ENCODE measurements at places on chromosomes 7 and 10. TPM values are rescaled to one million over a fixed set of nuclear protein-coding genes. Genes with fewer than 3 reads are reported as not detected.
A peak's percentile ranks its signal among the peaks of the same experiment; 100 is the strongest.

Gene TMEM225B
- total RNA-seq, result not detected

Gene PNLIPRP3
- not detected for total RNA-seq

Gene ZNF32
- 32.1 TPM for total RNA-seq

Gene CYP3A5
- not detected for total RNA-seq

Gene DGKI
- 21.1 TPM for total RNA-seq

Gene GRID1
- not detected for total RNA-seq

Gene CDK14
- 21.2 TPM for total RNA-seq

Gene CHCHD1
- 23.1 TPM for total RNA-seq

Gene ZNF488
- total RNA-seq, result not detected

Gene GPR85
- total RNA-seq, result 7.2 TPM

Gene TMEM26
- total RNA-seq, result not detected

Gene GFRA1
- 5.0 TPM for total RNA-seq

GRCh38 chr10:99593312-99593711, 26.9 kb downstream of the SLC25A28 start:
- DNase-seq, result no peak

- no peak for DNase-seq
These were observed 36.8 kb downstream of the PPIF start for GRCh38 chr10:79383974-79384606.

- no peak for DNase-seq
These were observed 92.1 kb upstream of the DNAJB6 start for GRCh38 chr7:157244516-157245294.

DNA sequence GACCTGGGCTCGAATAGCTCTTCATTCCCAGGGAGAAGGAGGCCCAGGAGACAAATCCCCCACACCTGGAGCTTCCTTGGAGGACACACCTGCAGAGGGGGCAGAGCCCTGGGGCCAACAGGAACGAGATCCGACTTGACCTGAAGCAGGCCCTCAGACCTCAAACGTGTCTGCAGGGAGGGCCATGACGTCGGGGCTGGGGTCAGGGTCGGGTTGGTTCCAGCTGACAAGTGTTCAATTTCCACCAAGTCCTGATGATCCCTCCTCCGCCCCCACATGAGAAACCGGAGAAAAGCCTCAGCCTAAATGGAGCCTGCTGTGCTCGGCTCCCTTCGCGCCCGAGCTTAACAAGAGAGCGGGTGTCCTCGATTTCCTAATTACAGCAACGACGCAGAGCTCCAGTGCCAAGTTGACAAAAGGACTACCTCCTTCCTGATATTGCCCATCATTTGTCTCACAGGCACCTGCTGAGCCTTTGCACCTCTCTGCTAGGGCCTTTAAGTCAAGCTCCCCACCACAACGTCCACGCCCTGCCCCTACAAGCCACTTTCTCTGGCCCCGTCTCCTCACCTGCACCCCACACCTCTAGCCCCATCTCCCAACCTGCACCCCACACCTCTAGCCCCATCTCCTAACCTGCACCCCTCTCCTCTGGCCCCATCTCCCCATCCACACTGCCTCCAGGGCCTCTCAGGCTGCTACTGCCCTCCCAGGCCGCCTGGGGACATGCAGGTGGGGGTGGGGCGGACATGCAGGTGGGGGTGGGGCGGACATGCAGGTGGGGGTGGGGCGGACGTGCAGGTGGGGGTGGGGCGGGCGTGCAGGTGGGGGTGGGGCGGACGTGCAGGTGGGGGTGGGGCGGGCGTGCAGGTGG, 519.4 kb downstream of the GLRX3 start:
- DNase-seq, result no peak

DNA sequence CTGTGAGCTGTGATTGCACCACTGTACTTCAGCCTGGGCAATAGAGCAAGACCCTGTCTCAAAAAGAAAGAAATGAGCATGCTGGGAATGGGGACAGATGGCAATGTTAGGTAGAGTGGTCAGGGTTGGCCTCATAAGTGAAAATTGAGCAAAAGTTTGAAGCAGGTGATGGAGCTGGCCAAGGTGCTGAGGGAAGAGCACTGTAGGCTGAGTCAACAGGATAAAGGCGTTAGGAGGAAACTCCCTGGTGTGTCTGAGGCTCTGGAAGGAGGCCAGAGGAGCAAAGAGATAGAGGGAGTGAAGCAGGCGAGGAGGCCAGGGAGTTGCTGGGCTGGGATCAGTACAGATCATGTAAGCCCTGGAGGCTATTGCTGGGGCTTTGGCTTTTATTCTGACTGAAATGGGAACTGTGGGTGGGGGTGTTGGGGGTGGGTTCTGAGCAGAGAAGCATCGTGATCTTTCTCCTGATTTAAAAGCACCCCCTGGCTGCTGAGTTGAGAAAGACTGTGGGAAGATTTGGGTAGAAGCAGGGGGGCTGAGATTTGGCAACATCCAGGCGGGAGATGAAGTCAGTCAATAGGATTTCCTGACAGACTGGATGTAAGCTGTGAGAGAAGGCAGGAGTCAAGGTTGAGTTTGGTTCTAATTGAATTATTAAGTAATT, 52.5 kb upstream of the VKORC1L1 start:
- no peak for DNase-seq

- DNase-seq, result no peak
These were observed 238.2 kb downstream of the CELF2 start for GRCh38 chr10:11255796-11256444.

DNA sequence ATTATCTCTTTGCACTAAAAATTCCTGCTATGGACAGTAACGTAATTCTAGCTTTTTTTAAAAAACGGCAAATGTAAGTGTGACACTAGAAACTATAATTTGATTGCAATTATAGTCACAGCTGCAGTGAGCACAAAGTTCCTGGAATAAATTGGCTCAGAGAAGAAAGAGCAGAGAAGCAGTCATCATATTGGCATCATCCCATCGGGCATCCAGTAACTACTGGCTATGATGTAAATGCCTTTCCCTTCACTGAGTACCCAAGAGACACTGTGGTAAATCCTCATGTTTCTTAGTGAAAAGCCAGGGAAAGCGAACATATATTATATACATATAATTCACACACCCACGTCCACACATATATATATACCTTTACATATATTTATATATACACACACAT, 43.6 kb downstream of the PIP4K2A start:
- peak; percentile 87 for DNase-seq

DNA sequence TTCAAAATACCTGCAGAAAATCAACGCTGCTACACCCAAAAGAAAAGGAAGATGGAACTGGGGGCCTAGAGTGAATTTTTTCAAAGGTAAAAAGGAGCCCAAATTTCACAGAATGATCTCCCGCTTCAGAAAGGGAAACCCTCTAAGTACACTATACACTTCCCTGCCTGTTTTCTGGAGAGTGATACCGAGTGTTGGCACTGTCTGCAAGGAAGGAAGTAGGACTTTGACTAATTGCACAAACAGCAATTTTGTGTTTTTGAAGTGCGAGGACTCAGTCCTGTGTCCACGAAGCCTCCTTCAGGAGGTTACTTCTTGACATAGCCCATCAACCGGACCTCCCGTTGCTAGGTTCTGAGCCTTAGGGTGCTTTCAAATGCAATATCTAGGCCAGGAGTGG, 106.3 kb downstream of the KIAA1217 start:
- no peak for DNase-seq

DNA sequence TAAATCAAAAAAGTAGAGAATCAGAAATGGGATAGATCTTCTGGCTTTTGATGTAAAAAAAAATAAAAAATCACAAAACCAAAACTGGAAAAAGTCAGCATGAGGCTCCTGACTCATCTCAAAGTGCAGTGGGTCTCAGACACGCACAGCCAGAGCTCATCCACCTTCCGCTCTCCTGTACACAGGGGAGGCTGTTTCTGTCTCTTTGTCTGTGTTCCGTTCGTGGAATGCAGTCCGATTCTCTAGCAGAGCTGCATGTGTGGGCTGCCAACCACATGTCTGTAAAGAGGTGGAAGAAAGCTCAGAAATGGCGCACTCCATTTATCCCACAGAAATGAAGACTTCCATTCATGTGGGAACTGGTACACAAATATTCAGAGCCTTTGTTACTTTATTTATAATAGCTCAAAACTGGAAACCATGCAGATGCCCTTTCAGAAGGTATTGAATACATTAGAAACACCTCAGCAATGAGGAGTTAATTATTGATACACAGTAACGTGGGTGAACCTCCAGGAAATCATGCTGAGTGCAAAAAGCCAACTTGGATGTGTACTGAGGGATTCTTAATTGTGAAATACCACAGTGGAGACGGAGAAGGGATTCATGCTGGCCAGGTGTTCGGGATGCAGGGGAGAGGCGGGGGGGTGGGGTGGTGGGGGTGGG, 123.3 kb downstream of the TRRAP start:
- no peak for DNase-seq

DNA sequence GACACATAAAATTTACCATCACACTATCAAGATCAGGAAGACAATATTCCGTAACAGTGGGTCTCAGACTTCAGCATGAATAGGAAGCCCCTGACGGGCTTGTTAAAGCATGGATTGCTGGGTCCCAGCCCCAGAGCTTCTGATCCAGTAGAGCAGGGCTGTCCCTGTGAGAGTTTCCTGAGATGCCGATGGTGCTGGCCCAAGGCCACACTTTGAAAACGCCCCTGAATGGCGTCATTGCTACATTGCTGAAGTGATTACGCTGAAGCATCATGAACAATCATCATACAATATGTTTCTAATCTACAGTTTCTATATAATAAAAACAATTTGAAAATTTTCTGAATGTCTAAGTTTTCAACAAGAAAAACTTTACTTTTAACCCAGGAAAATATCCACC, 38.0 kb upstream of the TMEM72 start:
- peak; percentile 75 for DNase-seq

DNA sequence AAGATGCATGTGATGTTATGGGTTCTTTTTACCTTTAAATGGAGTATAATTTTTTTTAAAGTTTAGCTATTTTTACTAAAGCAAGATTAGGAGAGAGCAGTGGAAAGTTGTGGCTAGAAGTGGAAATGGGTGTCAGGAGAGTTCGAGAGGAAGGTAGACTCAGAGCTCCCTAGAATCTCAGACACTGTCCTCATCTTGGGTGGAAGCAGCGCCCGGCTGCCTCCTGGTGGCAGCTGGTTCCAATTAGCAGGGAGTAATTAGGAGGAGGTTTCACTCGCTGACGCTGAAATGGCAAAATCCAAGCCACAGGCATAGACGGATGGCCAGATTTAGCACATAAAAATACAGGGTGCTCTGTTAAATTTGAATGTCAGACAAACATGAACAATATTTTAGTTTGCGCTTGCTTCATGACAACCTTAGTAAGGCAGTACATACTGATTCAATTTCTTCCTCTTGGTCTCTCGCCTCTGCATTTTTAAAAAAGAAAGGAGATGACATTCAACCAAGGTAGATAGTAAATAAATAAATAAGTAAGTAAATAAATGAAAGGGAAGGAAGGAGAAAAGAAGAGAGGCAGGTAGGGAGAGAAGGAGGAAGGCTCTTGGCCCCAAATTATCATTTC, 58.5 kb downstream of the LGI1 start:
- DNase-seq, result peak; percentile 84

- no peak for DNase-seq
These were observed 24.4 kb downstream of the MTURN start for GRCh38 chr7:30159163-30159562.

- no peak for DNase-seq
These were observed 133.5 kb downstream of the GALNT11 start for GRCh38 chr7:152158801-152159587.

GRCh38 chr10:31660300-31660699, 268.3 kb downstream of the ARHGAP12 start:
- no peak for DNase-seq

DNA sequence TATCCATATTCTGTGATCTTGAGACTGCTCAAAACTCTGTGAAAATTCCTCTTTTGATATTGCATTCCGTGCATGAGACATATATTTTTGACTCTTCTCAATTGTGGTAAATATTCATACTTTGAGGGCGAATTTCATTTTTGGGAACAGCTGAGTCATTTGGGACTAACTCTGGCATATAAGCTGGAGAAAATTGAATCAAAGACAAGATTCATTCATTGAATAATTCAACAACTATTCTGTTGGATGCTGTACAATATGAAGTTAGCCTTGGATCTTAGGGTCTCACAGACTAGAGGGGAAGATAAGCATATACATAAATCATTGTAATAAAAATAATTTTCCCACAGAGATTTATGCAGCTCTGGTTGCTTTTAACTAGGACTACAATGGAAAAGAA, 183.2 kb upstream of the NEBL start:
- peak; percentile 25 for DNase-seq

- no peak for DNase-seq
These were observed 63.3 kb downstream of the WDR37 start for GRCh38 chr10:1119501-1119900.

DNA sequence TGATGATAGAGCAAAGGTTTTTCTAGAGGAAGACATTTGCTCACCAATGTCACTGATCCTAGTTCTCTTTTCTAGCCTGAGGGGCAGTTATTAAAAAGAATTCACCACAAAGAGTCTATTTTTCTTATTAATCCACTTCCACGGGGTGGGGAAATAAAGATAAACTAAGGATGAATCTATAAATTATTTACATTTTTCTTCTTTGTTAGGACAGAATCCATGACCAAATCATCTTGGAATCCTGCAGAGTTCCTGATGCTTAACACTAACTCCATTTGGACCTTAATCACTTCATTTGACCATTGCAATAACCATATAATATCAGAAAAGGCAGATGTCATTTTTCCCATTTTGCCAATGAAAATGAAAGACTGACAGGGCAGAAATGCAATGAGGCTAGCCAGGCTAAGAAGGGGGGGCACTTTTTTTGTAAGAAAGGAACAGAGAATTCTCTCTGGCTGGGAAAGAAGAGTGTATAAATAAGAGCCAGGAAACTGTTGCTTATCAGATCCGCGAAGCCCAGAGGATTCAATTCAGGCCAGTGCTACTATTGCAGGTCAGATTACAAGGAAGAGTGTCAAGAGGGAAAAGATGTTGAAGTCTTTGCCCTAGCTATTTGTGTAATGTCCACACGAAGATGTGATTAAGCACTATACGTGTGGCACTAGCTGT, 433.2 kb downstream of the TNS3 start:
- DNase-seq, result no peak

DNA sequence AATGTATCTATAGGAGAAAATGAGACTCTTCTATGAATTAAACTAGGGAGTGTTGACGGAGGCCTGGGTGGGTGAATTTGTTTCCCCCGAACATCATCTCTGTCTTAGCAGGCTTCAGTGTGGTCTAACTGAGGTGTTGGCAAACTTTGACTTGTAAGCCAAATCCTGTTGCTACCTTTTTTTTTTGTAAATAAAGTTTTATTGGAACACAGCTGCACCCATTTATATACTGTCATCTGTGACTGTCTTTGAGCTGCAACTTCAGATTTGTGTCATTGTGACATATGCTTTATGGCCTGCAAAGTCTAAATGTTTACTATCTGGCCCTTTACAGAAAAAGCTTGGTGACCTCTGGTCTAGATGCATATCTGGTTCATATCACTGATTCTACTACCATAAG, 455.9 kb downstream of the LRMDA start:
- no peak for DNase-seq

GRCh38 chr10:21888959-21889358, 114.6 kb downstream of the DNAJC1 start:
- no peak for DNase-seq

DNA sequence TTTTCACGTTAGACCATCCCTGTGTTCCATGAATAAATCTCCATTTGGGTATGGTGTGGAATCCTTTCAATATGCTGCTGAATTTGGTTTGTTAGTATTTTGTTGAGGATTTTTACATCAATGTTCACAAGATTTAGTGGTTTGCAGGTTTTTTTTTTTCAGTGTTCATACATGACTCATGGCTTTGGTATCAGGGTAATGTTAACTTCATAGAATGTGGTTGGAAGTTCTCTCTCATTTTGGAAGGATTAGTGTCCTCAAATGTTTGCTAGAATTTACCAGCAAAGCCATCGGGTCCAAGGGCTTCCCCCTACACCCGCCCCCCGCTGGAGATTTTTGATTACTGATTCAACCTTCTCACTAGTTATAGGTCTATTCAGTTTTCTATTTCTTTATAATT, 398.0 kb downstream of the NXPH1 start:
- DNase-seq, result no peak
